ENCODE measurements at places on chromosomes 1 and 21.

- no peak for DNase-seq
Measured at GRCh38 chr1:202952818-202953217, 5.3 kb downstream of the ADIPOR1 start.

DNA sequence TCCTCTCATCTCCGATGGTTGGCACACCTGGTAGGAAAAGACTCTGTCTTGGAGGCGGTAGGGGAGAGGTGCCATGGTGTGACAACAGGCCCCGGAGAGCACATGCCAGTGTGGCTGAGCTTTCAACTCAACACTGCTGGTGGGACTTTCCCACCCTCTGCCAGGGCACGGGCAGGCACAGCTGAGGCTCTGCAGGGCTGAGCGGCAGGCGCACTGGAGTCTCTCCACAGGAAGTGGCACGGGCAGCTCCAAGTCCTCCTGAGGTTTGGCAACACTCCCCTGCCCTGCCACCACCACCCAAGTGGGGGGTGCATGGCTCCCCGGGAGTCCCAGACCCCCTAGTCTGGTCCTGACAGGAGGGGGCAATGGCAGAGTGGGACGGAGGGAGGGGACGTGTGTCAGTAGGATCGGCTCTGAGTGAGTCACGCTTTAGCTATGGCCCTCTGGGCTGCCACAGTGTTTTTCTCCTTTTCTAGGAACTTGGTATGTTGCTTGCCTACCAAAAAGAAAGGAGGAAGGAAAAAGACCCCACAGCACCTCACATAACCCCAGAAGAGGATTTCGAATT lies 27.3 kb upstream of the EVA1B start:
- peak; percentile 44 for DNase-seq

GRCh38 chr1:117565745-117566455 lies 39.9 kb upstream of the TENT5C start:
- no peak for DNase-seq

DNA sequence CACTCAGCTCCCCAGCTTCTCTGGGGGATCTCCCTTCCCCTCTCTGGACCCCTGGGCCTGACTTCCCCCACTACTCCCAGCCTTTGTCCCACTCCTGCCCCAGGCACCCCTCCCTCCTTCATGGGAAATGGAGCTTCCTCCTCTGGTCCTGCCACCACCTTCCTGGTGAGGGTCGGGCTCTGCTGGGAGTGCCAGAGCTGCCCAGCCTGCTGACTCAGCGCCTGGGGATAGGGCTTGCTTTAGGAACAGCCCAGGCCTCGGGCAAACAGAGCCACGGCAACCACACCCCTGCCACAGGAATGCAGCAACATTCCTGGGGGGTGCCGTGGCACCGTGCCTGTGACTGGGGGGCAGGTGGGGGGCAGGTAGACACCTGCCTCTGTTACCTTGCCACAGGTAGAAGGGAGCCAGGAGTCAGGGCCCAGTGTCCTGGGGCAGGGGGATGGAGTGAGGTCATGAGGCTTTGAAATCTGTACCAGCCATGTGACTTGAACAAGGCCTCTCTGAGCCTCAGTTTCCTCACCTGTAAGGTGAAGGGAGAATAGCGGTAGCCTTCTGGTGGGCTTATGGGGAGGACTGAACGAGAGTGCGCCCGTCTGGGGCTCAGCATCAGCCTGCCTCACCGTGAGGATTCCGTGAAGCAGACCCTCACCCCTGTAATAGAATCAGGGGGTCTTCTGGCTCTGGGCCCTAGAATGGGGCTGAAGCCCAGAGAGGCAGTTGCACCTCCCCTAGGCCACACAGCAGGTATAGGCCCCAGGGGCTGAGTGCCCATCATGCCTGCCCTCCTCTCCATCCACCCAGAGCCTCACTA lies 17.8 kb upstream of the EPHA2 start:
- DNase-seq: no peak

DNA sequence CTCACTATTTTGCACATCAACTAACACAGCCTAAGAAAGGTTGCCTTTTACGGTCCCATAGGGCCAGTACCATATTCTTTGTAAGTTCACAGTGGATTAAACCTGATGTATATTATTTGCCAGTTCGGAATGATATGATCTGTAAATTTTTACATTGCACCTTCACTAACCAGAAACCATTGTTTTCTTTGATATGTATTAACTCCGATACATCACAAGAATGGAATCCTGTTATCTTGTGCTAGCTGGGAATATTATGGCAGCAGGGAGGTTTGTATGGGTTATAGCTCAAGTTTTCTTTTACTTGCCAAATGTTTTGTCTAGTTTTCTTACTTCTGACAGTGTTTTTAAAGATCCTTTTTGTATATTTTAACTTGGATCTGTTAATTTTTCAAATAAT lies 51.4 kb upstream of the S1PR1 start:
- no peak for DNase-seq

DNA sequence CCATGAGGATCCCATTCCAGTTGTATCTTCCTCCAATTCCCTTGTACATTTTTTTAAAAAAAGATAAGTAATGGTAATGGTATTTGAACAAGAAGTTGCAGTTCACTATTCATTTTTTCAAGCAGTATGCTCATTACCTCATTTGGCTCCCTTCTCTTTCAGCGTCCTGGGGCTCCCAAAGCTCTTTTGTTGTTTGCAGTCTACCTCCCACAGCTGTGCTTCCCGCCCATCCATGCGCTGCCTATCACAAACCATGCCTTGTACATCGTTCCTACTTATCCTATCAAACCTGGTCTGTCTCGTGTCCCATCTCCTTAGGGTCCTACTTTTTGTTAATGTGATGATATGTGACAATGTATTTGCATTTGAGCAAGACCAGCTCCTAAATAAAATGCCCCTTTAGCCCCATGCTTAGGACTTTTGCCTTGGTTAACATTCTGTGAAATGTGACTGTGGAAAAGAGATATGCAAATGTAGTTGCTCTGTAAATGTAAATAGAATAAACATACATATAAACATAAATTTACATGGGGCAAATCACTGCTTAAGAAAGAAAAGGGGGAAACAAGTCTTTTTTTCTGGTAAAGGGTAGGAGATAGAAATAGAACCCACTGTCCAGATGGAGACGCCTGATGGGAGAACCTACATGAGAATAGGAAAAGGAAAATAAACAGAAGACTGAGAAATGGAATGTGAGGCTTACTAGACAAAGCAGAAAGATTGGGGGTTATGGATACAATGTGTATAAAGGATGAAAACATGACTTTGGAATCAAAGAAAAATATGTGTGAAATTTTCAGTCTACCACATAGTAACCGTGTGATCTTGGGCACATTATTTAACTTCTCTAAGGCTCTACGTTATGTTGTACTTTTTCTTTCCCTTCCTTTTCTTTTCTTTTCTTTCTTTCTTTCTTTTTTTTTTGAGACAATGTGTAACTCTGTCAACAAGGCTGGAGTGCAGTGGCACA lies 59.8 kb upstream of the PLXNA2 start:
- DNase-seq: no peak

- DNase-seq: no peak
Measured at GRCh38 chr1:50129201-50129600, 20.5 kb downstream of the ELAVL4 start.

DNA sequence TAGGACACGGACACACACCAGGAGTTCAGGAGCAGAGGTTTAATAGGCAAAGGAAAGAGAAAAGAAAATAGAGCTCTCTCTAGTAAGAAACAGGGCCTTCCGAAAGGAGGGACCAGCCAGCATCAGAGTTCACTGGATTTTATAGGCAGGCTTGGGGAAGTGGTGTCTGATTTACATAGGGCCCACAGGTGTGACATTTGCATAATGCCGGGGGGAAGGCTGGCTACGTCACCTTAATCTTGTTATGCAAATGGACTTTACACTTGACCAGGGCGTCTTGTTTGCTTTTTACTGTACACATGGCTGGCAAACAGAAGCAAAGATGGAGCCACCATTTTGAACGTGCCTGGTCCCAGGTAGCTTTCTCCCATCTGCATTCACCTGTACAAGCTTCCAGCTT lies at the start of gene OR14A16:
OR14A16 (minus strand) TSS at position 97 of the 400 bp plus-strand sequence. CDS start 8,390 bp downstream, outside the sequence.
- no peak for DNase-seq

GRCh38 chr1:90919190-90919719 lies 102.6 kb downstream of the ZNF644 start:
- DNase-seq: no peak

GRCh38 chr1:37948841-37949240 lies 2.0 kb upstream of the INPP5B start:
- no peak for DNase-seq

- DNase-seq: no peak
Measured at GRCh38 chr1:190416239-190416638, 61.4 kb downstream of the BRINP3 start.

GRCh38 chr1:184757891-184758290 lies 3.2 kb upstream of the EDEM3 start:
- no peak for DNase-seq

- no peak for DNase-seq
Measured at GRCh38 chr1:227886503-227886961, 61.2 kb downstream of the WNT9A start.

DNA sequence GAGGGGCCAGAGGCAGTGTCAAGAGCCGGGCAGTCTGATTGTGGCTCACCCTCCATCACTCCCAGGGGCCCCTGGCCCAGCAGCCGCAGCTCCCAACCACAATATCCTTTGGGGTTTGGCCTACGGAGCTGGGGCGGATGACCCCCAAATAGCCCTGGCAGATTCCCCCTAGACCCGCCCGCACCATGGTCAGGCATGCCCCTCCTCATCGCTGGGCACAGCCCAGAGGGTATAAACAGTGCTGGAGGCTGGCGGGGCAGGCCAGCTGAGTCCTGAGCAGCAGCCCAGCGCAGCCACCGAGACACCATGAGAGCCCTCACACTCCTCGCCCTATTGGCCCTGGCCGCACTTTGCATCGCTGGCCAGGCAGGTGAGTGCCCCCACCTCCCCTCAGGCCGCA lies at the start of gene BGLAP:
BGLAP (plus strand) TSS at position 259 of the 400 bp plus-strand sequence; CDS start at position 307, 48 bp downstream.
- no peak for DNase-seq

DNA sequence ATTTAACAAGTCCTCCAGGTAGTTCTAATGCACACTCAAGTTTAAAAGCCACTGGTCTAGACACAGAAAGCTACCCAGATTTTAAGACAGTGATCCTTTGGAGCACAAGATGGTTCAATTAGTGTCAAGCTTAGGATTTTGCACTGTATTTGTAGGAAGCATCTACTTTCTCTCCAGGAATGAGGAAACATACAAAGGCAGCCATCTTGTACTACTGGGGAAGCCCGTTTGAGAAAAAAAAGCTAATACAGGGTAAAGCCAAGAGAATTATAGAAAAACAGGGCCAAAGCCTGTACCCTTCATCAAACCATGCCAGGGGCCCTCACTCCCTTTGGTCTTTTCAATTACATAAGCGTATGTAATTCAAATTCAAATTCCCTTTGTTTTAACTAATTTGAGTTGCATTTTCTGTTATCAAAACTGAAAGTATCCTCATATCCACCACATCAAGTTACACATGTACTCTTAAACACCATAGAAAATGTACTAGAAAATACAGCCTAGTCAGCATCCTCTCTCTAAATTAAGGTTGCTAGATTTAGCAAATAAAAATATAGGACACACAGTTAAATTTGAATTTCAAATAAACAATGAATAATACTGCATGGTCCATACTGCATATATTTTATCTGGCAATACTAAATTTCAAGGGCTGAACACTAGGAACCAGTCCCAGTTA lies 17.4 kb downstream of the PIK3R3 start:
- no peak for DNase-seq

DNA sequence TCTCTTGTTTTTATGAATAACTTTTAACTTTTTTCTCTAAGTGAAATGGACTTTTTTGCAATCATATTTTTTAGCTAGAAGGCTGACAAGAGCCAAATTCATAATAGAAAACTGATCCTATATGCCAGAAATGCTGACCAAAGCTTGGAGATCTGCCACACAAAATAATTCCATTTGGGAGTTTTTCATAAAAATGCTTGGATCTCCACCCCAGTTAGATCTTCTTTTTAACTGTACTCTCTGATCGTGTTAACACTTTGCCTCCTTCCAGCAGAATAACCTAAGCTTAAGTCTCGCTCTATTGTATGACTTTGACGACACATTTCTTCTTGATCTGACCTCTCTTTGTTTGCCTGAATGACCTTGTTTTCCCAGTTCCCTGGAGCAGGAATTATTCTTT lies 16.8 kb downstream of the FLG2 start:
- no peak for DNase-seq

- DNase-seq: no peak
Measured at GRCh38 chr1:196732526-196732925, 42.1 kb upstream of the CFHR3 start.

GRCh38 chr1:25644962-25645361 lies 28.4 kb downstream of the MAN1C1 start:
- DNase-seq: no peak

- peak; percentile 84 for DNase-seq
Measured at GRCh38 chr1:110209715-110210603, at the start of gene KCNC4. KCNC4 (plus strand) TSS chr1:110210314; CDS start chr1:110211500, 1,186 bp downstream.

GRCh38 chr1:51329443-51330325 lies 678 bp downstream of the TTC39A start:
- DNase-seq: no peak

GRCh38 chr1:116948046-116948445 lies 38.3 kb downstream of the PTGFRN start:
- DNase-seq: no peak

GRCh38 chr21:42097860-42098454 lies 26.8 kb downstream of the UMODL1 start:
- no peak for DNase-seq

- DNase-seq: no peak
Measured at GRCh38 chr1:25347556-25347955, 9.4 kb downstream of the TMEM50A start.

GRCh38 chr1:220322570-220322969 lies 50.3 kb upstream of the RAB3GAP2 start:
- DNase-seq: no peak

DNA sequence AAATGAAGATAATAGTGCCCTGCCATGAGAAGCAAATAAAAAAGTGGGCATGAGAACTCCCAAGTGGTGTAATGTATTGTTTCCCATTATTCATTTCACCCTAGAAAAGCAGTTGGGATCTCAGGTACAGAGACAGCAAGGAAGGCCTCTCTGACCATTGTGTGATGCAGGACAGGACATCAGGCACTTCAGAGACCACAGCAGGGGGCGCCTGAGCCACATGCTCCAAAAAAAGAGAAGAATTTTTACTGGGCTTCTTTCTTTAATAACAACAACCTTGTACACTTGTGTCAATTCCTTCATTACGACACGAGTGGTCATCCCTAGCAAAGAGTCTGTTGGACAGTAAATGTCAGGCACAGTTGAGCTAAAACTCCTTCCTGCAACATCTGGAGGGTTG lies 533.3 kb downstream of the OMA1 start:
- DNase-seq: no peak

DNA sequence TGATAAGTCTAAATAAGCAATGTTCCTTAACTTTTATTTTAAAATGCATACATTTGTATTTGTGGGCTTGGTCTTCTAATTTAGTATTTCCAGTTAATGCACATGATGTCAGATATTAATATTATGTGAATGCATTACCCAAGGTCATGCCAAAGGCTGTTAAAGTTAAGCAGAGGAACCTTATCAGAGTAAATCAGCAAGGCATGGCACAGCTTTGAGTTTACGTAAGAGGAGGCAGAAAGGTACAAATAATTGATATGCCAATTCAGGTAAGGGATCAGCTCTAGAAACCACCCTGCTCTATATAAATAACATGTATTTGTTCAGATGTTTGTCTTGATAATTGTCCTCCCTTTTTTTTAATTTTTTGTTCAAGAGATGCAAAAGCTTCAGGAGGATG lies 64.5 kb upstream of the CHRM3 start:
- DNase-seq: no peak

GRCh38 chr1:5728663-5729355 lies 263.4 kb downstream of the NPHP4 start:
- no peak for DNase-seq

Data from stimulated activated CD4-positive, alpha-beta T cell treated with anti-CD3 and anti-CD28 coated beads, Interleukin-1b, Interleukin-23, amount 100 ng/mL, for 4 hours (primary cell).